ENCODE measurements at places on chromosomes 12 and 14. TPM values are rescaled to one million over a fixed set of nuclear protein-coding genes. Genes with fewer than 3 reads are reported as not detected.

The TMTC1 gene
- total RNA-seq: 16.9 TPM

The GPD1 gene
- total RNA-seq: 0.39 TPM

The GNPTAB gene
- total RNA-seq: 25.0 TPM

The E2F7 gene
- 7.8 TPM for total RNA-seq

The ERP27 gene
- total RNA-seq: 0.19 TPM

The SERPINA1 gene
- total RNA-seq: 18.9 TPM

The CABP1 gene
- not detected for total RNA-seq

The IAPP gene
- total RNA-seq: not detected

The ABCC9 gene
- total RNA-seq: not detected

The SMCO2 gene
- 0.31 TPM for total RNA-seq

The RDH5 gene
- total RNA-seq: 2.2 TPM

The MANSC1 gene
- total RNA-seq: 4.6 TPM

The MAP3K9 gene
- 11.9 TPM for total RNA-seq

The PDE3A gene
- total RNA-seq: not detected

The MGAT4C gene
- total RNA-seq: not detected

The RIPK3 gene
- 8.0 TPM for total RNA-seq

The IL31 gene
- not detected for total RNA-seq

The PARPBP gene
- 7.8 TPM for total RNA-seq

The TMEM63C gene
- 1.9 TPM for total RNA-seq

The TGM1 gene
- 19.3 TPM for total RNA-seq

The OR6C2 gene
- not detected for total RNA-seq

The ISCU gene
- total RNA-seq: 125 TPM

The A2ML1 gene
- total RNA-seq: 2.7 TPM

The TAS2R30 gene
- total RNA-seq: 0.08 TPM

The EPYC gene
- not detected for total RNA-seq

The IGF1 gene
- total RNA-seq: not detected

The KLRG1 gene
- 1.4 TPM for total RNA-seq

The KSR2 gene
- total RNA-seq: not detected

The DPPA3 gene
- total RNA-seq: not detected

The ZNF384 gene
- total RNA-seq: 11.6 TPM

The GPRC5A gene
- 1.2 TPM for total RNA-seq

The ANO4 gene
- 9.7 TPM for total RNA-seq

The GPX2 gene
- 1.7 TPM for total RNA-seq

The TPPP2 gene
- not detected for total RNA-seq

The ADAM20 gene
- 0.04 TPM for total RNA-seq

The PPP1R1A gene
- not detected for total RNA-seq

The SLC38A1 gene
- total RNA-seq: 90.4 TPM

The HIF1A gene
- total RNA-seq: 93.5 TPM

The CLEC4C gene
- total RNA-seq: not detected

The PTGER2 gene
- 1.2 TPM for total RNA-seq

The MAP1LC3B2 gene
- total RNA-seq: 0.70 TPM

The FGF23 gene
- total RNA-seq: not detected

The SLCO1A2 gene
- not detected for total RNA-seq

The HCAR1 gene
- 0.31 TPM for total RNA-seq

Data from hair follicular keratinocyte (primary cell).